Heart right ventricle (tissue), 16 donors: ENCODE measurements at places on chromosomes 11 and 22. TPM values are rescaled to one million over a fixed set of nuclear protein-coding genes. Genes with fewer than 3 reads are reported as not detected.

- no peak for DNase-seq
Observed at GRCh38 chr11:83778596-83778995, 492.4 kb upstream of the CCDC90B start.

GRCh38 chr11:128375961-128376360 is 211.4 kb downstream of the ETS1 start:
- no peak for DNase-seq

DNA sequence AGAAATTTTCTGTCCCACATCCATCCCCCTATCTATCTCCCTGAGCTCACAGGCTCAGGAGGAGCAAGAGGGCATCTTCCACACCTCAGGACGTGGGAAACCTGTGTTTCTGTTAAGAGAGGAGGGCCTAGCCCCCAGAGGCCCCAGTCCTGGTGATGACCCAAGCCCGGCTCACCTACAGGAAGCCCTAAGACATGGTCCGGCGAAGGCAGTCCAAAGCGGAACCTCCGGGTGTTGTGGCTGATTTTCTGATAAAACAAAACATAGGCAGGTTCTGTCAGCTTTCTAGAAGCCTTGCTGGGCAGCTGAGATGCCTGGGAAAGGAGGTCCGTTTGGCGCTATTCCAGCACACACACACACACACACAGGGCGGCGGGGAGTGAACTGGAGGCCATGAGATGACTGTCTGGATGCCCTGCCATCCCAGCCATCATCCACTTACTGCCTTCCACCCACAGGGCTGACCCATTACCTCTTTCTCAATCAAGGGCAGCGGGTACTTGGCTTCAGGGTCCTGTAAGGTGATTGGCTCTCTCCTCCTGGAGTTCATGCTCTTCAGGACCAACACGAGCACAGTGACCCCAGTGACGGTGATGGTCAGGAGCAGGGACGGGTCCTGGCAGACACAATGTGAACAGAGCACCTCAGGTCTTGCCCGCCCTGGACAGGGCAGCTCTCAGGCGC is 882 bp downstream of the CYB5R2 start:
- DNase-seq: no peak

DNA sequence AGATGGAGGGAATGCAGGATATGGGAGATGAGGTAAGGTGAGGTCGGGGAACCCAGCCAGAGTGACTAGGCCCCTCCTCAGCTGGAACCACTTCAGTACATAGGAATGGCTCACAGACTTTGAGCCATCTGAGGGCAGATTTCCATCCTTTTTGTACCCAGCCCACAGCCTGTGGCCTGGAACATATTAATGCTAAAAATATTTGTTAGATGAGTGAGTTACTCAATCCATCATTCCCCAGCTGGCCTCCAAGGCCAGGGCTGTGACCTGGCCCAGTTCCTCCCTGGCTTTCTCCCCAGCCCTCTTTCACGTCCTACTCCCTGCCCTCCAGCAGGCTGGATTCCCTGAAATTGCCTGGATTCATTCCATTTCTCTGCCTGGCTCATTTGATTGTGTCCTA is 57.2 kb upstream of the PRDM11 start:
- DNase-seq: peak; percentile 82

- DNase-seq: no peak
Observed at GRCh38 chr11:117725048-117725734, 71.8 kb downstream of the DSCAML1 start.

LRRC74B gene
- not detected for polyA plus RNA-seq

- DNase-seq: no peak
Observed at GRCh38 chr11:267491-267994, 10.7 kb upstream of the NLRP6 start.

RTCB gene
- 15.6 TPM for polyA plus RNA-seq

DNA sequence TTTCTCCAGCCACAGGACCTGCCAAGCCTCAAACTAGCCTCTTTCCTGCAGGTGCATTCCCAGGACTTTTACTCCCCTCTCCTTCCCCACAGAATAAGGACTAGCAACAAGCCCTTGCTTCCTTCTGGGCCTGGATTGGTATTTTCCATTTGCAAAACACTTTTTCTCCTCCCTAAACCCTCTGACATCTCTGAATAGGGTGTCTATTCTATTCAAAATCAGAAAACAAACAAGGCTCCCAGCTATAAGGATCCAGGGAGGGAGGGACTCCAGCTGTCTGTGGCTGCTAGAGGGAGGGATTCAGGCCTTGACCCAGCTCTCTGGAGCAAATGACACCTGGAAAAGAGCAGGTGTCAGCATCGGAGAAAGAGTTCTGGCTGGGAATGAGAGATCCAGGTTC is 168.5 kb upstream of the BDNF start:
- no peak for DNase-seq

- DNase-seq: no peak
Observed at GRCh38 chr11:56906683-56907148, 82.0 kb upstream of the OR5AK2 start.

PATE4 gene
- not detected for polyA plus RNA-seq

GRCh38 chr11:65056999-65057398 is 1.4 kb downstream of the NAALADL1 start:
- no peak for DNase-seq

- DNase-seq: no peak
Observed at GRCh38 chr22:30277547-30278344, 11.1 kb upstream of the OSM start.

- DNase-seq: no peak
Observed at GRCh38 chr22:41302021-41302767, 869 bp downstream of the ZC3H7B start.

GRCh38 chr22:28146401-28147314 is 227.6 kb upstream of the PITPNB start:
- no peak for DNase-seq

GRCh38 chr11:84290647-84291046 is 1004.5 kb upstream of the CCDC90B start:
- DNase-seq: no peak

- no peak for DNase-seq
Observed at GRCh38 chr11:18145837-18146236, 13.5 kb downstream of the MRGPRX3 start.

DNA sequence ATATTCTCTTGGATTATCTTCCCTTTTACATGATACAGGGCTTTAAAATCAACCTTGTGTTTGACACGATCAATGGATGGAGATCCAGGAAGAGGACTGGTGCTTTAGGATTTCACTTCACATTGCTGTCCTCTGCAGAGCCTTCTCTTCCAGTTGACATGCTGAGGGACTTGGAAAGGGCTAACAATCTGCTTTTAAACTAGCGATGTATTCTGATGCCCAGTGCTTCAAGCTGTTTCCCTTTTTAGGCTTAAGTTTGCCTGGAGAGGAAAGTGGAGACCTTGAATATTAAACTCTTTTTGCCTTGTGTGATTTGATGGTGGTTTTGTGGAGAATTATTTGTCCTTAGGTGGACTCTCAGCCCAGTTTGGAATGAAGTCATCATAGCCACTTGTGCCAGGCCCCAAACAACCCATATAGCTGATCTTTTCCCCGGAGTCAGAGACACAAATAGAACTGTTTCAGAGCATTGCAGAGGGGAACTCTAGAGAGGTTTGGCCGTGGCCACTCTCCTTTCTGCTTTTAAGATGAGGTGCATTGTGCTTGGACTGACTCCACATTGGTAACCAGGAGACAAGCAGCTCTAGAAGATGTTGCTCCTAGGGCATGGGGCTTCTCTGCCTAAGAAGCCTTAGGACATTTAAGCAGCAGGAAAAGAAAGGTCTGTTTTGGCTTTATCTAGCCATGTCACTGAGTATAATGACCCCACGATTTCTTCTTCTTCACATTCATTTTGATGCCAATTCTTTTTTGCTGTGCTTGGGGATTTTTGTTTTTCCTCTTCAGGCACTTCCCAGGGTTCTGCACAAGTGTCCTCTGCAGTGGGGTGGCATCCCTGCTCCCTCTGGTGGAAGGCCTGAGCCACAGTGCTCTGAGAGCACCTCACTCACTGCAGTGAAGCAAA is 152.8 kb downstream of the NCAM1 start:
- DNase-seq: peak; percentile 43

DNA sequence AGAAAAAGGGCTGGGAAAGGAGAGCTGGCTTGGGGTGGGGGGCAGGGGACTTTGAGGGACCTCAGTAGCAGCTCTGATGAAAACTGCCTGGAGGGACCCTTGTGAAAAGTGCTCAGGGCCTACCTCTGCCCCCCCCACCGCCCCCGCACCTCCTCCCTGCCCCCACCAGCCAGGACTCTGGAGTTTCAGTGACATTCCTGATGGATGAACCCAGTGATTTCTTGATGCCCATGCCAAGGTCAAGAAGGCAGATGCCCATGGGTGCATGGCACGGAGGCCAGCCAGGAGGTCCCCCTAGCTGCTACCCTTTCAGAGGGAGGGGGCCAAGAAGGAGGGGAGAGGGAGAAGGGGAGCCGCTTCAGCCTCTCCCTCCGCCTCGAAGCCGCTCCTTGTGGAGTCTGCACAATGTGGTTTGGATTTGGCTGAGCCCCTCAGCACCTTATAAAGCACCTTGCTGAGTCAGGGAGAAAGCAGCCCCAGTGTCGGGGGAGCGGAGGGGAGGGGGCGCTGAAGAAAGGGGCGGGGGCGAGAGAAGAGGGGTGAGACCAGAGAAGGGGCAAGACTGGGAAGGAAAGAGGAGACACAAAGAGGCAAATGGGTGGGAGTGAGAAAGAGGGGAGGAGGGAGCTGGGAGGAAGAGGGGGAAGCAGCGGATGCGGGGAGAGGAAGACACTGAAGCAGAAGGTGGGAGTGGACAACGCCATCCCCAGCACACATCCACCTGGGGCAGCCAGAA is 2.1 kb upstream of the CLCF1 start:
- DNase-seq: no peak

CYB561A3 gene
- 11.8 TPM for polyA plus RNA-seq
